ENCODE measurements at places on chromosomes 7 and 10. TPM values are rescaled to one million over a fixed set of nuclear protein-coding genes. Genes with fewer than 3 reads are reported as not detected.

HOGA1 gene
- 0.44 TPM for total RNA-seq

PRR15 gene
- total RNA-seq: 0.43 TPM

DRGX gene
- total RNA-seq: not detected

C7orf33 gene
- not detected for total RNA-seq

NYAP1 gene
- 0.72 TPM for total RNA-seq

MYH16 gene
- total RNA-seq: 0.43 TPM

CHST3 gene
- 26.8 TPM for total RNA-seq
